Sciatic nerve (tissue), 2 donors: ENCODE measurements at places on chromosomes 3 and 15. TPM values are rescaled to one million over a fixed set of nuclear protein-coding genes. Genes with fewer than 3 reads are reported as not detected.

GASK1A gene
- total RNA-seq, result 17.8 TPM

ZNF280D gene
- 96.6 TPM for total RNA-seq

RETNLB gene
- total RNA-seq, result not detected

- DNase-seq, result no peak
These were observed 93.2 kb downstream of the GHSR start for GRCh38 chr3:172354931-172355499.

DNA sequence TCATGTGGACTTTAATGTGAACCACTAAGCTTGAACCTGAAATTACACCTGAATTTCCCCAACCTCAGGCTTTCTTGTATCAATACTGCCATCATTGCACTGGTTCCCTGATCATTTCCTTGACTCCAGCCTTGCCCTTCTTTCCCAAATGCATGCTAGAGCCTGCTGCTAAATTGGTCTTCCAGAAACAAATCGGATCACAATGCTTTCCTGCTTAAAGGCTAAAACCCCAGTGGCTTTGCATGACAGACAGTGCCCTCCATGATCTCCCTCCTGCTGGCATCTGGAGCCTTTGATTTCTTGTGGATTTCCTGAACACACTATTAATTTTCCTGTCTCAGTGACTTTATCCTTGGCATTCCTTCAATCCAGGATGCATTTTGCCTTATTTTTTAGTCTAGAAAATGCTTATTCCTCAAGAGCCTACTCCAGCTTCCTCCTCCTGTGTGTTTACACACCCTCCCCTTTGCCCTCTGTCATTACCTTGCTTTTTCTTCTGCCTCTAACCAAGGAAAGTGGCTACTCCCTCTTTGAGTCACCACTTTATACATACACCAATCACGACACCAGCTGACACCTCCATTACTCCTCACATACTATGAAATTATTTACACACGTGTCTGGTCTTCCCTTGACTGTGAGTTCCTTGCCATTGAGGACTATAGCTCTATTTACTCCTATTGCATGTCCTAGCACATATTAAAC lies 214.6 kb downstream of the KCNAB1 start:
- DNase-seq, result no peak

DNA sequence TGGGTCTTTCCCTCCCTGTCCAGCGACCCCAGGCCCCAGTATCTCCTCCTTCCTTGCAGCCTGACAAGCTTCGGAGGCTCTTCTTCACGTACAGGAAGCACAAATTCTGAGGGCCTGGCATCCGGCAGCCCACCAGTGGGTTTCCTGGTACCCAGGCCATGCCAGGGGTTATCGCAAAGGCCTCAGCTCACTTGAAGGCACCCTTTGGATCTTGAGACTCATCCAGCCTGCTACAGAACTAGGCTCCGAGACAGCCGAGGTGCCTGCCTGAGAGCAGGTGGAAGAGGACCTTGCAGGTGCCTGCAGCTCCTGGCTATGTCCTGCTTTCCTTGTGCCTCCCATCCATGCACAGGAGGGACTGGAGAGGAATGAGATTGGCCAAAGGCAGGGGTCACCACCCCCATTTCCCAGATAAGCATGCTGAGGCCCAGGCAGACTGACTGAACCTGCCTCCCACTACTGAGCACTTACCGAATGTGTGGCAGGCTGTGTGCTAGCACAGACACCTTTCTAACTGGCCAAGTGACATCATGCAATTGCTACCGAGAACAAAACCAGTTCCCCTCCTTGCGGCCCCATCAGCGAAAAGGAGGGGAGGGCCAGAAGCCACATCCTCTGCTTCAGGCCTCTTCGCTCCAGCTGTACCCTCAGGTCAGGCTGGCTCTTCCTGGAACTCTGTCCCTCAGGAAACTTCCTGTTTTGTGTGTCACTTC lies 11.2 kb downstream of the SH2D7 start:
- DNase-seq, result no peak
